Immature natural killer cell (primary cell): ENCODE measurements at places on chromosomes 3 and 15.

- no peak for DNase-seq
These were observed 327.3 kb upstream of the NR2F2 start for GRCh38 chr15:96002890-96003859.

- no peak for DNase-seq
These were observed 1.1 kb downstream of the RPS17 start for GRCh38 chr15:82538961-82539690.

DNA sequence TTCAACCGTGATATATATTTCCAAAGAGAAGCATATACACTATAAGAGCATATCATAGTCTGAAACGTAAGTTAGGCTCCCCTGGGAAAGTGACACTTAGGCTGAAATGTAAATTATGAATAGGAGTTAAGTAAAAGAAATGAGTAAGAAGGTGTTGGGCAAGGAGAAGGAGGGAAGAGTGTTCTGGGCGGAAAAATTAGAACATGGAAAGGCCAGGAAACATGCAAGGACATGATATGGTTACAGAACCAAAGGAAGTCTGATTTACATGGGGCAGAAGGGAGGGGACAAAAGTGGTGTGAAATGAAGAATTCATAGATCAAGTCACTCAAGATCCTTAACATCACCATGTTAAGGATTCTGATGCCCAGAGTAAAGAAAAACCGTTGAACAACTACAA, 75.2 kb downstream of the SCAPER start:
- no peak for DNase-seq

GRCh38 chr15:52139599-52140462, 27.3 kb upstream of the BCL2L10 start:
- peak; percentile 48 for DNase-seq

GRCh38 chr3:195666-196065, 897 bp upstream of the CHL1 start:
- no peak for DNase-seq

DNA sequence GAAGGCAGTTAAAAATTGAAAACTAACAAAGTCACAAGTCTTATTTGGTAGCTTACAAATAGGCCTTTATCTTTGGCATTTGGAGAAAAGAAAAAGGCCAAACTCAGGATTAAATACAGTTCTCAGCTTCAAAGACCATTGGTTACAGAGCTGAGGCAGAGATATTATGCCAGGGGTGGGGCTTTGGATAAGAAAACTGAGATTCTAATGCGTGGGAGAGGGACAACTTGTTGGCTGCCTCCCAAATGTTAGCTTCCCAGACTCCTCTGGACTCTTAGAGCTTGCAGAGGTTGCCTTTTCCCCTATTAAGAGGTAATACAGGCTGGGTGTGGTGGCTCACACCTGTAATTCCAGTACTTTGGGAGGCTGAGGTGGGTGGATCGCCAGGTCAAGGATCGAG, 231.8 kb downstream of the SQOR start:
- no peak for DNase-seq

DNA sequence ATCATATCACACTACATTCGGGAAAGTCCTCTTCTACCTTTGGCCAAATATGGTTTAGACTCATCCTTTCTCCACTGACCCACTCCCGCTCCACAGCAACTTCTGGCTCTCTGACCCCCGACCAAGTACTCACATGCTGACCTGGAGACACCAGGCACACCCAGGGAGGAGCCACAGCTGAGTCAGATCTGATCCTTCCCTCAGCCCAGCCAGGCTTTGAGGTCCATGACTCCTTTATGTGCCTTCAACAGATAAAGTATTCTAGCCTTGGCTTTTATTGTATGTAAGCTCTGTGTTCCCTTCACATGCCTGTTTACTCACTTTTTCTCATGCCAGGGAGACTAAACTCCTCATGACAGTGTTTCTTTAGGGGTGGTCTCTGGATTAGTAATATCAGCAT, 166.9 kb upstream of the UMPS start:
- no peak for DNase-seq

DNA sequence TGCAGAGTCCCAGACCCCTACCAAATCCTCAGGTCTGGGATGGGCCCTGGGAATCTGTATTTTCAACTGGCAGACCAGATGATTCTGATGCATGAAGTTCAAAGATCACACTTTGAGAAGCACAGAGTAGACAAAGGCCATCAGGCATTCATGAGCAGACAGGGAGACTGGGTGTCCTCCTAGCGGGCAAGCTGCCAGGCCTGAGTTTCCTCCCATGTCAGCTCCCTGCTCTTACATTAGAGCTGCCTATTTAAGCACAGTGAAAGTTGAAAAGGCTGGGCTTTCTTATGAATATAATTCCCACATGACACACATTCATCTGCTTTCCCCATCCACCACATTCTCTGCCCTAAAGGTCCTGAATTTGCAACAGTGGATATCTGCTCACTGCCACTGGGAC, 14.0 kb downstream of the CAPN3 start:
- DNase-seq: no peak

GRCh38 chr15:63986751-63987341, 59.4 kb downstream of the DAPK2 start:
- no peak for DNase-seq

DNA sequence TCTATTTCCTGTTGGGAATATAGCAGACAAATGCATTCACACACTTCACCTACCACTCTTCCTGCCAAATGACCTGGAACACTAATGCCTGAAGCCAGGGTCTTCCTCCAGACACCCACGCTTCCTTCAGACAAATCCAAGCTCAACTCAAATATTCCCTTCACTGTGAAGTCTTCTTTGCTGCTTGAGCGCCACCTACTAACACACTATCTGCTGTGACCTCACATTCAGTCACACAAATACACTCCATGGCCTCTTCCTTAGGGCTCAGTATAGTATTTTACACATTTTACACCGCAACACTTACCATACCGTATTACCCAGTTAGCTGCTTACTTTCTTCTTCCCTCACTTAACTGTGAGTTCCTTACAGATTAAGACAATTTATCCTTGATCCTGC, 149.4 kb downstream of the SHOX2 start:
- no peak for DNase-seq

- no peak for DNase-seq
These were observed 275.4 kb upstream of the ROBO1 start for GRCh38 chr3:80043226-80043625.

DNA sequence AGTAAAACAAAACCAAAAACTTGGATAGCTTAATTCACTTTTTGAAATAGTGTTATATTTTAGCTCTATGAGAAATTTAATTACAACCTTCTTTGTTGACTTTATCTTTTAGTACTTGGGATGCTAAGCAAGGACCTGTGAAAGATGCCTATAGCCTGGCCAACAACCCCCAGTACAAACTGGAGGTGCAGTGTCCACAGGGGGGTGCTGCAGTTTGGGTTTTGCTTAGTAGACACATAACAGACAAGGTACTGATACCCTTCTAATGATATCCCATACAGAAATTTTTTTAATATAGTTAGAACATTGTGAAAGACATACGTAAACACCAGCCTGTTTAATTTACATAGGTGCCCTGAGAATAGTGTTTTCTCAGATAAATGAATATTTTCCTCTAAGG, 35.3 kb downstream of the CAPN7 start:
- DNase-seq: peak; percentile 56

- peak; percentile 61 for DNase-seq
These were observed 19.2 kb downstream of the KLF13 start for GRCh38 chr15:31345606-31346366.

DNA sequence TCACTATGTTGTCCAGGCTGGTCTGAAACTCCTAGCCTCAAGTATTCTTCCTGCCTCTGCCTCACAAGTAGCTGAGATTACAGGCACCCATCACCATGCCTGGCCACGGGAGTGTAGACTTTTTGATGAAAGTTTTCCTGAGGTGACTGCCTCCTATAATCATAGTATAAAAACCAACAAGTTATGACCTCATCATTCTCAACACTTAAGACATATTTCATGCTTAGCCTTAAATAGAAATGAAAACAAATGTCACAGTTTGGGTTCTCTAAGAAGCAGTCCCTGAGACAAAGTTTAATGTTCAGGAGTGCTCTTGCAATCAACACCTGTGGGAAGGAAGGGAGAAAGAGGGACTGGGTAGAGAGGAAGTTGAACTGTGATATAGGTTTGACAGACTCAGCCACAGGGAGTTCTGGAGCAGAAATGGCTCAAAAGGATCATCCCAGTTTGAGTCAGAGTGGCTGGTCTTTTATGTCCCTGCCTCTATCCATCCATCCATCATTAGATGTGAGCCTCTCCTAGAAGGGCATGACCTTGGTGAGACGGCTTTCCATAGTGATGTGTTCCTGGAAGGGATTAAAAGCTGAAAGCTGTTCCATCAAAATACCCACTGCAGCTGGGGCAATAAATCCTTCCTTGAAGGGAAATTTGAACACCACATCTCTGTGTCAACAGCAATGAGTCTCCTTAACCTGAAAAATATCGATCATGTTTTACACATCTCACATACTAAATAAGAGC, 16.2 kb upstream of the ABHD5 start:
- no peak for DNase-seq

DNA sequence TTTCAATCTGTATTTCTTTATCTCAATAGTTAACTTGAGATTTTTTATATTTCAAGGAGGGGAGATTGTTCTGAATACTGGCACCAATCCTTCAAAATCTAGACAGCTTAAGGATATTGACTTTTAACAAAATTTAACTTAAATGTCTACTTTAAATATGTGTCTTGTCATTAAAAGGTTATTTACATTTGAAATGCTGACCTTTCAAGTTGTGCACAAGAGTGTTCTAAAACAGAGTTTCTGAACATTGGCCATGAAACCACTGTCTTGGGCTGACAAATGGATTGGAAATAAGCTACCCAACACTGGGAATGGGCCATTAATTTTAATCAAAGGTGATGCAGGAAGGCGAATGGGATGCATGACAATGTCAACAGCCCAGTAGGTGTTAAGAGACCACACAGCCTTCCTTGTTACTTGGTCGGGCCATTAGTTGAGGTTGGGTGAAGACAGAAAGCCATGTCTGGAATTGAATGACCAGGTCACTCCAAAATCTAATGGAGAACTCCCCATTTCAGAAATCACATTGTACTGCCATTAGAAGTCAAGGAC, 128.5 kb downstream of the CDIN1 start:
- DNase-seq: no peak

- no peak for DNase-seq
These were observed 60.1 kb downstream of the ITGA11 start for GRCh38 chr15:68371851-68372250.

DNA sequence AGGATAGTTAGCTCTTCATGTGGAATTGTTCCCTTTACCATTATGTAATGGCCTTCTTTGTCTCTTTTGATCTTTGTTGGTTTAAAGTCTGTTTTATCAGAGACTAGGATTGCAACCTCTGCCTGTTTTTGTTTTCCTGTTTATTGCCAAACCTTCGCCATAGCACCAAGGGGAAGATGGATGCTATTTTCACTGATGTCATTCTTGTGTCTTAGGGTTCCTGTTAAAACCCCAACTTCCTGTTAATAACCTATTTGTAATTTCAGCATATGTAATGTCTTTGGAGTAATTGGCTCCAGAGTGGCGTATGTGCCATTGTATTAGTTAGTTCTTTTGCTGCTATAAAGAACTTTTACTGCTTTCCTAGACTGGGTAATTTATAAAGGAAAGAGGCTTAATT, 10.8 kb downstream of the SAMMSON start:
- DNase-seq: no peak

GRCh38 chr3:156010829-156011228, 109.5 kb upstream of the KCNAB1 start:
- DNase-seq: no peak

GRCh38 chr3:38297947-38298711, 16.0 kb downstream of the SLC22A14 start:
- no peak for DNase-seq

DNA sequence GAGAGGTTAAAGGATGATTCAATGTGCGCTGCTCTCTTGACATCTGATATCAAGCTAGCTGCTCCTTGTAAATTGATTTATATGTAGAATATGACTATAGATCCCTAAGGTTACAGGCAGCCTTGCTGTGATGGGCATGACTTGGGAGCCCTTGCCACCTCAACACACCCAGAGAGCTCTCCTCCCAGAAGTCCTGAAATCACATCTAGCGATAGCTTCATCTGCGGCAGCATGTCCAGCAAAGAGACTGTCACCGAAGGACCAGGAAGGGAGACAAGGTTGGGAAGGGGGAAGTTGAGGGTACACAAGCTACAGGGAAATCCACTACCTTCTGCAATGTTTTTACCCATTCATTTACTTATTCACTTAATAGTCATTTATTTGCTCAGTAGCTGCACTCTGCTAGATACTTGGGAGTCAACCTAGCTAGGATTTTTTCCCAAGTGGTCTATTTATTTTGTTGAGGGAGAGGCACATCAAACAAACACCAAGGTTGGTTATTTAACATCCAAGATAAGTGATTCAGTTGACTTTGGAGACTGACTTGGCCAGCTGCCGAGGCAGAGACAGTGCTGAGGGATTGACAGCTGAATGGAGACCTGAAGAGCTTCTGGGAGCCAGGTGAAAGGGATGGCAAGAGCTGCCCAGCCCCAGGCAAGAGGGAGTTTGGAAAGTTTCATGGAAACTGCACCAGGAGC, 205.8 kb upstream of the IL12A start:
- no peak for DNase-seq

DNA sequence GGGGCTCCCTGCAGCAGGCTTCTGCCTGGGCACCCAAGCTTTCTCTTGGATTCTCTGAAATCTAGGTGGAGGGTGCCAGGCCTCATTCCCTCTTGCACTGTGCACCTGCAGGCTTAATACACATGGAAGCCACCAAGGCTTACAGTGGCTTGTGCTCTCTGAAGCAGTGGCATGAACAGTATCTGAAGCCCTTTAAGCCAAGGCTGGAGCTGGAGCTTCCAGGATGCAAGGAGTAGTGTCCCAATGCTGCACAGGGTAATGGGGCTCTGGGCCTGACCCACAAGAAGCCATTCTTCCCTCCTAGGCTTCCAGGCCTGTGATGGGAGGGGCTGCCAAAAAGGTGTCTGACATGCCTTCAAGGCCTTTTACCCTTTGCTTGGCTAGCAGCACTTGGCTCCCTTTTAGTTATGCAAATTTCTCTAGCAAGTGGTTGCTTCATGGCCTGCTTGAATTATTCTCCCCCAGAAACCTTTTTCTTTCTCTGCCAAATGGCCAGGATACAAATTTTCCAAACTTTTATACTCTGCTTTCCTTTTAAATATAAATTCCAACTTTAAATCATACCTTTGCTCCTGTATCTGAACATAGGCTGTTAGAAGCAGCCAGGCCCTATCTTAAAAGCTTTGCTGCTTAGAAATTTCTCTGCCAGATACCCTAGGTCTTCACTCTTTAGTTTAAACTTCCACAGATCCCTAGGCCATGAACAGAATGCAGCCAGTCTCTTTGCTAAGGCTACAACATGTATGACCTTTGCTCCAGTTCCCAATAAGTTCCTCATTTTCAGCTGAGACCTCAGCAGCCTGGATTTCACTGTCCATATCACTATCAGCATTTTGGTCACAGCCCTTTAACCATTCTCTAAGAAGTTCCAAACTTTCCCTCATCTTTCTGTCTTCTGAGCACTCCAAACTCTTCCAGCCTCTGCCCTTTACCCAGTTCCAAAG, 201.1 kb upstream of the LRRFIP2 start:
- no peak for DNase-seq
